Stimulated activated CD8-positive, alpha-beta memory T cell treated with anti-CD3 and anti-CD28 coated beads, Interleukin-15, amount 100 ng/mL, for 48 hours (primary cell): ENCODE measurements at places on chromosomes 5 and 9.

DNA sequence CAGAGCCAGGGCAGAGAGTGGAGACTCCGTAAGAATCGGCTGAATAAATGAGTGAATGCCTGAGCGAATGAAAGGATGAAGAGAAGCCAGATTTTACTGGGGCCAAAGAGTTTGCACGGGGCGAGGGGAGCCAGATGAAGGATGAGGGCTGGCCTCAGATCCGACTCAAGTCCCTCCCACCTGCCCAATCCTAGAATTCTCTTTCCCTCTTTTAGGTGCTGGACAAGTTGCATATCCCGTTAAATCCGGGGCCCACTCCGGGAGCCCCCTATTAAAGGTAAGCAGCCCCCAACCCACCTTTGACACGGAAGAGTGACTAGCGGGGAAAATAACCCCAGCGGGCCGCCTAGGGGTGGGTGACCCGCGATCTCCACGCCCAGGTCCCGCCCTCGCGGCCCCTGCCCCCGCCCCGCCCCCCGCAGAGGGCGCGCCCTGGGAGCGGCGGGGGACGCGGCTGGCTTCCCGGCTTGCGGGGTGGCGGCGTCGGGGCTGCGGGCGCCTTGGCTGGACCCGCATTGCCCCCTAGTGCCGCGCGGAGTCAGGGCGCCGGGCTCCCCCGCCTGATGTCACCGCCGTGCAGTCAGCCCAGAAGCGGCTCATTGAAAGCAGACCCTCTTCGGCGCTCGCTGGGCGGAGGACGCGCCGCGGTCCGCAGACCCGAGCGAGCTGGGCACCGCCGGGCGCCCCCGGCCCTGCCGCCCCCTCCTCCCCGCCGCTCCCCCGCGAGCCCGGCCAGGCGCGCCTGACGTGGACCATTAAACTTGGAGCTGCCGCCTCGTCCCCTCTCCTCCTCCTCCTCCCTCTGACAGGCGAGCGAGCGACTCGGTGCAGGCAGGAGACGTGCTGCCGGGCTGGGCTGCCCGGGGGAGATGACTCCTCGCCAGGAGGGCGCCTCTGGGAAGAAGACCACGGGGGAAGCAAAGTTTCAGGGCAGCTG lies at the start of gene ADRA1B:
ADRA1B (plus strand) TSS at position 579 of the 937 bp plus-strand sequence. CDS start 424 bp downstream, outside the sequence.
- peak; percentile 28 for DNase-seq

GRCh38 chr5:54902791-54903473 lies 82.5 kb downstream of the ESM1 start:
- peak; percentile 53 for DNase-seq

DNA sequence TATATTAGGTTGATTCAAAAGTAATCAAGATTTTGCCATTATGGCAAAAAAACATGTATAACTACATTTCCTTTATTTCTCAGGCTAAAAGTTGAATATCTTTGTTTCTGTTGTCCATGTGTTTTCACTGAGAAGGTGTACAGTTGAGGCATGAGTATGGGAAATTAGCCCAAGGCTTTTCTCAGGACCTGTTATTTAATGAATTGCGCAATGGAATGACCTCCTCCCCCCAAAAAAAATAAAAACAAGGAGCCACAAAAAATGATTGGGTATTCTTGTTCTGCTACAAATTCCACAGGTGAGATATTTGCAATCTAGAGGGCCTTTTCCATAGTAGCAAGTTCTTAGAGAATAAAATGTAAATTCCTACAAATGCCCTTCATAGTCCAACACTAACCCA lies 186.8 kb downstream of the TRPM3 start:
- no peak for DNase-seq

GRCh38 chr5:100790170-100790665 lies 112.9 kb downstream of the ST8SIA4 start:
- DNase-seq, result no peak

DNA sequence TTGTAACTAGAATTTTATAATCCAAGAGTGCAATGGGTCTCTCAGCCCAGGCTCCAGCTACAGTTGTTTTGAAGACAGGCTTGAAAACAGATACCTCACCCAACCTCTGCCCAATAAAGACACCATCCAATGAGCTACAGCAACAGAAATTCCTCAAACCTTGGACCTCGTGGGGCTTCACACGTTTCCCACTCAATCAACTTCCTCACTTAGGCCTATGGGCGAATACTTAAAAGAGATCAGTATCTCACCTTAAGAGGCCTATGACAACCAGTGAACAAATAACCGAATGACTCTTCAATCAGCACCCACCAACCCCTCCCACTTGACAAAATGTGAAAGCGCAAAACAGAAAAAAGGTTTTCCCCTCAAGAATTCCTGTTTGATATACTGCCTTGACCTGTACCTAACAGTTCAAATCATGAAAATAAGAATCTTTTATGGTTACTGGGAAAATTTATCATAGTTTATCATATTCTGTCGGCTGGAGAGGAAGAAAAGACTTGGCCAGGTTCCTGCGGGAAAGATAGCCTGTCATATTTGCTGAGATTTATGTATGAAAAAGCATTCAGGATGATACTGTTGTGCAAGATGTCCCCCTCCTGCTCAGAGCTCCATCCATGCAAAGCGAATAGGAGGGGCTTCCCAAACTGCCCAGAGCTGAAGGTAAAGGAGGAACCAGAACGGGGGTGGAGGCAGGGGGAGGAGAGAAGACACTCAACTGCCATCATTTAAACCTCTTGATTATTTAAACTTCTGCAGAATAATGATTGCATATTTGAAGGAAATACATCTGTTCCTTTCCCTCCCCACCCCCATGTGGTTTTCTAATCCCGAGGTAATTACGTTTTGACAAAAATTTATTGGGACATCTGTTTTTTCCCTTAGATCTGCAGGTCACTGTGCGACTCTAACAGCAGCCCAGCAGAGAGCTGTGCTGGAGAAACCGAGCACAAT lies 256.3 kb downstream of the NFIB start:
- no peak for DNase-seq

DNA sequence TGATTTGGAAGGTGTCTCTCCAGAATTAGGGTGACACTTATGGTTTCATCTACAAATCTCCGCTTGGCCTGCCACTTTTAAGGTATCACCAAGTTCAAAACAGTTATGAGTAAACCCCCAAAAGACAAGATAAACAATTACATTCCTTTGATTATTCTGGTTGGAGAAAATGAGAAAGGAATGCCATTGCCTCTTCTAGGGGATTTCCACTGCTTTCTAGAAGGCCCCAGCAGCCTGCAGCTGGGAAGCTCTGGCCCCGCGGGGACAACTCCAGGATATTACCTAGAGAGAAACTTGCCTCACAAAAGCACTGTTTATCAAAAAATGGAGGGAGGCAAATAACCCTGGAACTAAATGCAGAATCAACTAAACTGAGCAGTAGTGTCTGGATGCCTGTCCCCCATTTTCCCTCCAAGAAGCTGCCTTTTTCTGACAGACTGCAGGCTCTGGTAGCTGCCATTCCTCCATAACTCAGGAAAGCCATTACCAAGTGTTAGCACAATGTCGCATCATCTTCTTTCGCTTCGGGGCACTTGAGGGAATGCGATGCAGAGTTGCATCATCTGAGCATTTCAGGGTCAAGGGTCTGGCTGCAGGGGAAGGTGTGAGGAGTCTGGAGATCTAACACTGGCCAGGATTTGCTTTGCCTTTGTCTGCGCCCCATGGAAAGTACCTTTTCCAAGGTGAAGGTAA lies 71.5 kb upstream of the PLPP6 start:
- no peak for DNase-seq

DNA sequence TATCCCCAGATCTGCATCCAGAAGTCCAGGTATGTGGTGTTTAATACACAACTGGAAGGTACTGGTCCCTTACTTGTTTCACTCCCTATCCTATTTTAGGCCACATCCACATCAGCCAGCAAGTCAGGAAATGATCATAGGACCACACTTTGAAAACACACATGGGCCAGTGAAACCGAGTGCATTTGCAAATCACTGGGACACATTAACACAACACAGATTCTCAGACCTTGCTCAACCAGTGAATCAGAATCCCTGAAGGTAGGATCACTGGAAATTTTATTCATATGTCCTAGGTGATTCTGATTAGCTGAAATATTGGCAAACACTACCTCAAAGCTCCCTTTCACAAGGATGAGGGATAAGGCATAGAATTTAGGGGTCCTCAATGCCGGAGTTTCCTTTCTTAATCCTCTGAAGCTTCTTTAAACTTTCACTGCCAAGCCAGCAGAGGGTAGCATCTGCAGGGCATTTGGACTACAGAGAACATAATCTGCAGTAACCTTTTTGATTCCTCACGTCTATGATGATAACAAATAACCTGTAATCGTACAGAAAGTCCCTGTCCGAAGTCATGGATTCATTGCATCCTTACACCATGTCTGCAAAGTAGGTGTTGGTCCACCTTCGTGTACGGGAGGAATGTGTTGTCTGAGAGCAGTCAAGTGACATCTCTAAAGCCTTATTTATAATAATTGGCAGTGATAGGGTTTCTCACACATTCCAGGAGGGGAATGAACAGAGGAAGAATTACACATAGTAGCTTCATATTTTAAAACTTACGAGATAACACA lies 11.0 kb upstream of the ABLIM3 start:
- no peak for DNase-seq

DNA sequence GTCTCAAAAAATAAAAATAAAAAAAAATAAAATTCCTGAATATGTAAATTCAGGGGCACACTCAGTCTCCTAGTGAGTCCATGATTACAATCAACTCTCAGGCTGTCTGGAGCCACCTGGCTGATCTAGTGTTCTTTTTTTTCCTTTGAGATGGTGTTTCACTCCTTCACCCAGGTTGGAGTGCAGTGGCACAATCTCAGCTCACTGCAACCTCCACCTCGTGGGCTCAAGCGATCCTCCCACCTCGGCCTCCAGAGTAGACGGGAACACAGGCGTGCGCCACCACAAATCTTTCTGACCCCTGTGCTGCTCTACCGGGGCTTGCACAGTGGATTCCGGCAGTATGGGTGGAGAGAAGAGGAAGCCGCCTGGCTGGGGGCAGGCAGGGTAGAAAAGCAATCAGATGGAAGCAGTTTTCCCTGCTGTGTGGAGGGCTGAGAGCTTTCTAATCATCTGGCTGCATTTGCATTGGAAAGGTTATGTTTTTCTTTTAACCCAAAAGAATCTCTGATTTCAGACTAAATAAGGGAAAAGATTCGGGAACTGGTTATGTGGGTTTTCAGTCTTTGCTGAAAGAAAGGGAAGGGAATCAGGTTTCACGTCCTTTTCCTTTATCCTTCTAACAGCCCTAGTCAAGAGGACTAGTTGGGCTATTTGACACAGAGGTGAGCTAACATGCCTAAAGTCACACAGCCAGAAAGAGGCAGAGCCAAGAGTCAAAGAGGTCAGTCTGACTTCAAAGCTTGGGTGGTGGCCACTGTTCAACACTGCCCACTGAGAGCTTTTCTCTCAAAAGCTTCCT lies 26.3 kb upstream of the CORO2A start:
- DNase-seq, result no peak

- no peak for DNase-seq
These were observed 843.8 kb downstream of the DTWD2 start for GRCh38 chr5:118144540-118144939.
